ENCODE measurements at places on chromosomes 6 and 20.

DNA sequence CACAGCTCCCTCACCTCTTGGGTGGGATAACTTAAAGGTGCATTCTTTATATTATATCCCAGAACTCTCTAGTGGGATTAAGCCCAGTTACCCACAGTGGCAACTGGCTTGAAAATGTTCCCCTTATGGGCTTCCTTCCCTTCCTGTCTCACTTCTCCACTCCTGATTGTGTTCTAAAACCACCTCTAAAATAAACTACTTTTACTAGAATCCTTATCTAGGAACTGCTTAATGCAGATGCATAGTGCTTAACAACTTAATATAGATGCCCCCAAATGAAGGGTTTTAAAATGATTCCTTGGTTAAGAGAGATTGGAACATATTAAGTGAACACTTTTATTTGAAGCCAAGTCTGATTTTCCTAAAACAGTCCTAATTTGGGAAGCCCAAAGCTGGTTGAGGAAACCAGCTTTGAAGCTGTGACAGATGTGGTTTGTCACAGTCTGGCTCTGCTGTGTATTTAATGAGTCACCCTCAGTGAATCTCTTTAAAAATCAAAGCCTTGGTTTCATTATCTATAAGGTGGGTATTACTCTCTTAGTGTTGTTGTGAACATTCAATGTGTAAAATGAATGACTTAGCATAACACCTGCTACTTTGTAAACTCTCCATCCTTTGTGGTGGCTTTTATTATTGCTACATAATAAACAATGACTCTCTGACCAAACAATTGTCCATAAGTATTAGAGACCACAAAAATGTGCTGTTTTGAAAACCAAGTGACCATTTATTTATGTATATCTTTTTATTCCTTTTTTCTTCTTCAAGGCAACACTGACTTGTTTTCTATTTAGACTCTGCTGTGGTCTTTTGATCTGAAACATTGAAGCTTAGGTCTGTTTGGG is 24.4 kb downstream of the PLCB1 start:
- no peak for DNase-seq

GRCh38 chr20:47479506-47479905 is 22.2 kb upstream of the NCOA3 start:
- no peak for DNase-seq

DNA sequence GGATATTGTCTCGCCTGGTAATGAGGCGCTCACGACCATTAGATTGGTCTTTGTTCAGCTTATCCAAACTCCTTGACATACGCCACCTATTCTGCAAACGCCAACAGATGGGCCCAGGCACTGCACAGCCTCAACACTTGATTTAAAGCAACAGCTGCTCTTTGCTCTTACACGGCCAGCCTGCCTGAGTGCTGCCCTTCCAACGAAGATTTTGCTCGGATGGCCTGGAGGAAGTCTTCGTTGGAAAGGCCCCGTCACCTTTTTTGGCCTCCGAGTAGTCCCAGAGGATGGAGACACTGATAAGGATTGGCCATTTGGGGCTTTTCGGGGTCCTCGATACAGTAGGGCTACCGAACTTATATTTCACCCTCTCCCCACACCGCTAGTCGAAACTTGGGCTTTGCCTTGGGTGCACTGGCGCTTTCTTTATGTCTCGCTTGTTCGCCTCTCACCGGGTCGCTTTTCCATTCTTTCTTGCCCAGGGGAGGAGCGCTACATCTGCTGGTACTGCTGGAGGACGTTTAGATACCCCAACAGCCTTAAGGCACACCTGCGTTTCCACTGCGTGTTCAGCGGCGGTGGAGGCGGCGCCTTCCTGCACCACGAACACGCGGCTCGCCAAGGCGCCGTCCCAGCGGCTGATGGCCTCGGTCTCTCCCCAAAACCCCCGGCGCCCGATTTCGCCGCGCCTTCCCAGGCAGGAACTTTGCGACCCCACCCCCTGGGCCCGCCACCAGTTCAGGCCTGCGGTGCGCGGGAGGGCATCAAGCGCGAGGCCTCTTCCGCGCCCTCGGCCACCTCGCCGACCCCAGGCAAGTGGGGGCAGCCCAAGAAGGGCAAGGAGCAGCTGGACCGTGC is 6.1 kb downstream of the PRDM13 start:
- no peak for DNase-seq

GRCh38 chr6:148967011-148967520 is 220.2 kb downstream of the UST start:
- DNase-seq = no peak

DNA sequence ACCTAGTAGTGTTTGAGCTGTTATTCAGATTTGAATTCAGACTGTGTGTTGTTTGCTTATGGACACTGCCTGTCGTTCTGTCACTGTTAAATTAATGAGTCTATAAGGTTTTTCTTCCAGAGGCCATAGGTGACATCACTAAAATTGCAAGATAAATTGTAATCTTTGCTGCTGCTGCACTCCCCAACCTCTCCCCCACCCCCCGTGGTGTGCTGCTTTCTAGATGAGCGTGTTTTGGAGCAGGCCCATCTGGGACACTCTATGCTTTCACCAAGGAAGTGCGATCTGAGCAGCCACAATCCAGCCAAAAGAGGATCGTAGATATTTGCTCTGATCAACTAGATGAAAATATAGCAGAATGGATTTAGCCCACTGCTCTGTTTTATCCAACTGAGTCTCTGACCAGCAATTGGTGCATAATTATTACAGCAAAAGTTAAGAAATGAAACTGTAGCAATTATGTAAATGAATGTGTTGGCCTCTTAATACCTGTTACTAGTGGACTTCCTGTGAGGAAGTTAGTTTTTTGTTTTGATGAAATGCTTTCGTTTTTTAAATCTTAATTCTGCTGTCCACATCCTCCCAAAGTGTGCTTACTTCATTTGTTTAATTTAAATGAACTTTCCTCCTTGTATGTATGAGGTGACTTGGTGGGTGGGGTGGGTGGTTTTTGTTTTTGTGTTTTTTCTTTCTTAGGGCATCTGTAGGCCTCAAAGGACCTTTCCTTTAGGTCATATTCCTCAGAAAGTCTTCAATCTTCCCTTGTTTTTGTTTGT is 58.1 kb downstream of the RPRD1B start:
- DNase-seq = no peak

GRCh38 chr20:35465976-35466375 is 10.6 kb downstream of the CEP250 start:
- DNase-seq = no peak

- peak; percentile 0 for DNase-seq
Measured at GRCh38 chr6:131597446-131597845, 24.4 kb downstream of the ARG1 start.

DNA sequence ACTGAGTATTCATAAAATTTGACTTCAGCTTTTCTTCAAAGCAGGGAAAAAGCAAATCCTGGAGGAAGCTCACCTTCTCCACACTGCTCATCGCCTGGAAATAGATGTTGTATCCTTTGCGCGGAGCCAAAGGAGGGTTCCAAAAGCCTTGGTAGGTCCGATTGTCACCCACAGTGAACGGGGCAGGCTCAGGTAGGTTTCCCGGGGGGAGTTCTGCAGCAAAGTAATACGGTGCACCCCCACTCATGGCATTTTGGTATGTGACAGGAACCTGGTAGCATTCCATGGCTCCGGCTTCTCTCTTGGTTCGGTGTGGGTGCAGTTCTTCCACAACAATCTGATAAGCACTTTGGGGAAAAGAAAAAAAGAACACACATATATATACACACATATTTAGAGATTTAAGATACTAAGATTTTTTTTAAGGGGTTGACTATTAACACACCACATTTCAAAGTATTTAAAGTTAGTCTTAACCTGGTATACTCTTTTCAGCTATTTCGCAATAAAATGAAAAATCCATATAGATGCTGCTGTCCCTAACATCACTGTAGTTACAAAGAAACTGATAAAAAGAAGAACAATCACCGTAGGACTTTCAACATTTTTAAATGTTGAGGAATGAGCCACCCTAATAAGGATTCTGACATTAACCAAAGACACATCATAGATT is 166.7 kb upstream of the THEMIS start:
- DNase-seq = no peak

GRCh38 chr20:35017099-35017835 is 61.6 kb downstream of the MYH7B start:
- no peak for DNase-seq

GRCh38 chr6:12009180-12009685 is 2.9 kb upstream of the HIVEP1 start:
- no peak for DNase-seq

GRCh38 chr20:2707353-2708072 is 14.9 kb downstream of the EBF4 start:
- DNase-seq = no peak

DNA sequence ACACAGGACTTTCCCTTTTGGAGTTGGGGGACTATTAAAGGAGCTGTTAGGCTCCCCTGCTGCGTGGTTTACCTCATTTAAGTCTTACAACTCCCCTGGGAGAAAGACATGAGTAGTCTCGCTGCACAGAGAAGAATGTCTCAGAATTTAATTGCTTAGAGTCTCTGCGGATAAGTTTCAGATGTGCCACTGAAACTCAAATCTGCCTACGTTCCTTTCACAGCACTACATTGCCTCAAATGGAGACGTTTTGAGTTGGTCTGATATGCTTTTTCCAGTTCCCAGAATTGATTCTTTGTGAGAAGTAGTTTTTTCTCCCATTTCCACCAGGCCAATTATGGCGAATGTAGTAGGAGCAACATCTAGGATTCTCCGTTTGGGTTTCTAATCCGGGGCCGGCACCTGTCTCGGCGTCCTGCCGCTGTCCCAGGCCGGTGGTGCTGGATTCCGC is 532 bp upstream of the SLC35F1 start:
- DNase-seq = peak; percentile 29

DNA sequence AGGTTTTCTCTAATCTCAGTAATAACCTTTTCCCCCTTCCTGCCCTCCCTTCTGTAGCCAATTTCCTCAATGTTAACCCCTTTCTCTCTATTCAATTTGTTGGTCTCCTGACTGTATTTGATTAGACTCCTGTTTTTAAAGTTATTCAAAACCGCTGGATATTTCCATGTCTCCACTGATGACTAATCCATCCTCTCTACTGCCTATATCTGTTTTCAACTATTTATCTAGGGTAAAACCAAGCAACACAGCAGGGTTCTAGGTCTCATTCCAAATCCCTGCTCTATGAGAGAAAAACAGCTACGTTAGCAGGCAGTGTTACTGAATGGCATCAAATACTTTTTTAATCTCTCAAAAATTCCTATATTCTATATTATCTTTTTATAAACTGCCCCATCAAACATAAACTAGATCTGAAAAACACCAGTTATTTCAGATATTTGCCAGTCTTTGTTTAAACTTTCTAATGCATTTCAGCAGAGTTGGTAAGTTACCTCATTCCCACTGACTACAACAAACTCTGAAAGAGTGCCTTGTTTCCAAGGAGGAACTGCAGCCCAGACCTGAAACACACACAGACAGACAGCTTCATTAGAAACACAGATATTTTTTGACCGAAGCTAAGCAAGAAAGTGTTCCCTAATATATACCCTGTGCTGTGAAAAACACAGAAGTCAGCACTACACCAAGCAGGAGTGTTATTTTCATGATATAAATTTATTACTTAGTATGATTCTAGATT is 8.2 kb downstream of the RTN4IP1 start:
- no peak for DNase-seq

DNA sequence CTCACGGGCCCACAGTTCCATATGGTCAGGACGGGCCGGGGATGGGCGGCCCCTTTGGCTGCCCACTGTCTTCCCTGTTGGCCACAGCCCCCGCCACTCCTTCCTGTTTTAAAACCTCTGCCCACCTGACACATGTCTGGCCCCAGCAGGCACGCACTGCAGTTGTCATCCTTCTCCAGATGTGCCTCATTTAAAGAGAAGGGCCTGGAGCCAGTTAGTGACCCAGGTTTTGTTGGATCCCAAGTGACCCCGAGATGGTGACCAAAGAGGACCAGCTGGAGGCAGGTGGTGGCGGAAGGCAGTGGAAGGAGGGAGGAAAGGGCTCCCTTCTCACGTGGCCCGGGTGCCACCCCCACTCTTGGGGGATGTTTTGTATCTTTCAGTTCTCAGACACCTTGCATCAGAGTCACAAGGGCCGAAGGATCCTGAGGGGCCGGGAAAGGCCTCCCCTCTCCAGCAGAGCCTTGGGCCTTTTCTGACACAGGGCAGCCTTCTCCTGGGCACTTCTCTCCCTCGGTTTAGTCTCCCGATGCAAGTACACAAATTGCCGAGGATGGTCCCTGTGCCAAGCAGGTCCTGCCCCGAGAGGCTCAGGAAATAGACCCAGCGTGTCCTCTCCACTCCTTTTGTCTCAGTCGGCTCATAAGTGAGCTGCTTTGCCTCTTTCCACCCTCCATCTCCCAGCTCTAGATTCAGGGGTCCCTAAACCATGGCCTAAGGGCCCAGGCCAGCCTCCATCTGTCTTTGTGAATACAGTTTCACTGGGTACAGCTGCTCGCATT is 117.6 kb downstream of the SULF2 start:
- no peak for DNase-seq

DNA sequence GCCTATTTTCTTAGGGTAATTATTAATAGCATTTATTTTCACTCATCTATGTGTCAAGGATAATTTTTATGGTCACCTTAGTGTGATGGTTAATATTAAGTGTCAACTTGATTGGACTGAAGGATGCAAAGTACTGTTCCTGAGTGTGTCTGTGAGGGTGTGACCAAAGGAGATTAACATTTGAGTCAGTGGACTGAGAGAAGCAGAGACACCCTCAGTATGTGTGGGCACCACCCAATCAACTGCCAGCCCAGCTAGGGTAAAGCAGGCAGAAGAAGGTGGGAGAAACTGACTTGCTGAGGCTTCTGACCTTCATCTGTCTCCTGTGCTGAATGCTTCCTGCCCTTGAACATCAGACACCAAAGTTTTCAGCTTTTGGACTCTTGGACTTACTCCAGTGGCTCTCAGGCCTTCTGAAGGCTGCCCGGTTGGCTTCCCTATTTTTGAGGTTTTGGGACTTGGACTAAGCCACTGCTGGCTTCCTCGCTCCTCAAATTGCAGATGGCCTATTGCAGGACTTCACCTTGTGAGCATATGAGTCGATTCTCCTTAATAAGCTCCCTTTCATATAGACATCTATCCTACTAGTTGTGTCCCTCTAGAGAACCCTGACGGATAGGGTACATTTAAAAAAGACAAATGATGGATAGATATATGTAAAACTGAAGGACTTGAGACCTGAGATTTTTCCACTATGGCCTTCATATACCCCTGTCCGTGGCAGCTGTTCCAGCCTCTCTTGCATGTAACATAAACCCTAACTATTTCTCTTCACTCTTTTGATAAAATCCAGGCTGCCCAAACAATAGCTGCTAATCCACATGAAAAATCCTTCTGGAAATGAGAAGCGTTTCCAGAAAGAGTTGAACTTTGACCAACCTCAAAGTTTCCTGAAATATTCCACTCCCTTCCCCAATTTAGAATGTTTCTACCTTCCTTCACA is 62.1 kb upstream of the RGS17 start:
- DNase-seq = no peak

GRCh38 chr20:38426006-38426897 is 8.9 kb downstream of the SNHG17 start:
- peak; percentile 96 for DNase-seq

DNA sequence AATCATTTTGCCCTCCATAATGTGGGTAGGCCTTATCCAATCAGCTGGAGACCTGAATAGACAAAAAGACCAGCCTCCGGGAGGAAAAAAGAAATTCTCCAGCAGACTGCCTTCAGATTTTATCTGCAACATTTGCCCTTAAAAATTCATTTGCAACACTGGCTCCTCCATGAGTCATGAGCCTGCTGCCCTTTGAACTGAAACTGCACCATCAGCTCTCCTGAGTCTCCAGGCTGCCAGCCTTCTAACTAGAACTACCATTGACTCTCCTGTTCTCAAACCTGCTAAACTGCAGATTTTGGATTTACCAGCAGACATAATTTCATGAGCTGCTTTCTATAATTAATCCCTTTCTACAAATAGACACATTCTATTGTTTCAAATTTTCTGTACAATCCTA is 223.9 kb upstream of the THEMIS start:
- DNase-seq = peak; percentile 4

Measured in hepatic stellate cell (primary cell).